ENCODE measurements at places on chromosomes 5 and 9.

- DNase-seq, result no peak
Observed at GRCh38 chr5:77015938-77016569, 14.2 kb upstream of the AGGF1 start.

- peak; percentile 50 for DNase-seq
Observed at GRCh38 chr5:95631991-95632675, 12.2 kb downstream of the GPR150 start.

DNA sequence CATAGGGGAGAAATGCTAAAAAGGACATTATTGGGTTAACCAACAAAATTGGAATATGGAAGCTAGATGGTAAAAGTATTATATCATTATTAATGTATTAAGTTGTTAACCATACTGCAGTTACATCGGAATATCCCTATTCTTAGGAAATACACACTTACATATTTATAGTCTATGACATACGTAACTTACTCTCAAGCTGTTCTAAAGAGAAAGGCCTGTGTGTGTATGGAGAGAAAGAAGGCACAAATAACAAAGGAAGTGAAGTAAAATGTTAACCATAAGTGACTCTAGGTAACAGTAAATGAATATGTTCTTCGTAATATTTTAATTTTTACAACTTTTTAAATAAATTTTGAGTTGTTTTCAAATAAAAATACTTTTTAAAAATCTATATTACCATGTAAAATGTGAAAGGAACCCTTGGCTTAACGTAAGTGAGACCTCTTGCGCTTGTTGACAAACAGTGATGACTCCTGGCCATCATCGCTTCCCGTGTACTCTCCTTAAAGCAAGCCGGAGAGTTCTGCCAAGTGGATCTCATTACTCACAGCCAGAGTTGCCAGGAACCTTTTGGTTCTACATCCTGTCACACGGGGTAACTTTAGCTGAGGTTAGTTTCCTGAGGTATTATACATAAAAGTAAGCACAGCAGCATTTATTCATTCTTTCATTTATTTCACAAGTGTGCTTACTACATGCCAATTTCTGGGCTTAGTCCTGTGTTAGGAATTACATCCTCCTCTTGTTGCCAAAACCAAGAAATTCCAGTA lies 165.4 kb downstream of the EPB41L4A start:
- no peak for DNase-seq

GRCh38 chr9:34279411-34279810 lies 49.7 kb downstream of the KIF24 start:
- DNase-seq, result no peak

DNA sequence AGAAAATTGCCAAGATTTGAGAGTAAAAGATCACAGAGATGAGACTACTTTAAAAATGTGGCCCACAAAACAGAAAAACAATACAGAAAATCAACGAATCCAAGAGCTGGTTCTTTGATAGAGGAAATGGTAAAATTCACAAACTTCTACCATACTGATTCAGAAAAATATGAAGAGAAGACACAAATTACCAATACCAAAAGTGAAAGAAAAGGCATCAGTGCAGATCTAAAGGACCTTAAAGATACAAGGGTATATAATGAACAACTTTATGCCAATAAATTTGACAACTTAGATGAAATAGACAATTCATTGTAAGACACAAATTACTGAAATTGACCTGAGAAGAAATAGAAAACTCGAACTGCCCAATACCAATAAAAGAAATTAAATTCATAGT lies 24.4 kb upstream of the SLC1A1 start:
- DNase-seq, result no peak

GRCh38 chr5:82512025-82512424 lies 233.9 kb upstream of the RPS23 start:
- no peak for DNase-seq

DNA sequence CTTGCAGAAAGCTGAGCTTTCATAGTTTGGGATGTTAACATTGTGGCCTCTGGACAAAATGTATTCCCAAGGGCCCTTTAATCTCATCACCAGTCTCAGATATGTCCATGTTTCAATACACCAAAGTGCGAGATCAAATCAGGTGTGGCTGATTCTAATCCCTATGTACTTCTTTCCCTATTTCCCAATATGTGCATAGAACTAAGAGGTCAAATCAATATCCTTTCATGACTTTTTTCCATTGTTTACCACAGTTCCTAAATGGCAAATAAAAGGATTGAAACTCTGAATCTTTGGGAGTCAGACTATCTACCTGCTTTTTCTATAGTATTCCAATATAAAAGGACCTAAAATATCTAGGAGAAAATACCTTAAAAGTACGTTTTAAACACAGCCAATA lies 105.0 kb downstream of the FBXO38 start:
- DNase-seq, result no peak

GRCh38 chr9:13900449-13900848 lies 413.5 kb downstream of the NFIB start:
- DNase-seq, result no peak

- no peak for DNase-seq
Observed at GRCh38 chr5:89929834-89930233, 479.7 kb downstream of the CETN3 start.

DNA sequence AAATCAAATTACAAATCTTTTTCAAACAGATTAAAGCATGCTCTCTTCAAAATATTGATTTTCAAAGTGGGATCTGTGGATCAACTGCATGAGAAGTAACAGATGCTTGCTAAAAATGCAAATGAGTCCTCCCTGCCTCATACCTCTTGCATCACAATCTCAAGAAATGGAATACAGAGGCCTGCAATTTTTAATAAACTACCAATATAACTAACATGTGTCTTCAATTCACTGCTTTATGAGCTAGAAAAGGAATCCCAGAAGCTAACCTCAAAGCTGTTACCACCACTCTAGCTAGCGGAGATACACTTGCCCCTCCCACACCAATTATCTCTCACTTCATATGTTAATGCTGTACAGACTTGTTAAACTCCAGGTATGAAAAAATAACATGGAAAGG lies 9.6 kb downstream of the OR13C5 start:
- DNase-seq, result no peak

DNA sequence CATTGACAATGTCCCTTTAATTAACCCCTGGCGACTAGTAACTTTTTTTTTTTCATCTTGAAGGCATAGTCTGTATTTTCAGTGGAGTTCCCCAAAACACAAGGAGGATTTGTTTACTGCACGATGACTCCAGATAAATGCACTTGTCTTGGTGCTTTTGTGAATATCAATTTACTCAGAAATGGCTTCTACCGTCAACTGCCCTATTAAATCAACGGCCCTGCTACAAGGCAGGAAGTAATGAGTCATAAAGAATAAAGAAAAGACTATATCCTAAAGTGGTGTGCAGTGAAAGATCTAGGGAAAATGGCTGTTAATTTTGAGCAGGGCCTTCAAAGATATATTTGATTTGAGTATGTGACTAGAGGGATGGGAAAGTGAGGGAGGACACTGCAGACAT lies 388.3 kb upstream of the CHD1 start:
- no peak for DNase-seq

Measured in aorta (tissue), 5 donors.